Stimulated activated CD8-positive, alpha-beta memory T cell treated with anti-CD3 and anti-CD28 coated beads, Interleukin-7, amount 100 ng/mL, for 1 hour (primary cell): ENCODE measurements at places on chromosomes 7 and 10.
A peak's percentile ranks its signal among the peaks of the same experiment; 100 is the strongest.

DNA sequence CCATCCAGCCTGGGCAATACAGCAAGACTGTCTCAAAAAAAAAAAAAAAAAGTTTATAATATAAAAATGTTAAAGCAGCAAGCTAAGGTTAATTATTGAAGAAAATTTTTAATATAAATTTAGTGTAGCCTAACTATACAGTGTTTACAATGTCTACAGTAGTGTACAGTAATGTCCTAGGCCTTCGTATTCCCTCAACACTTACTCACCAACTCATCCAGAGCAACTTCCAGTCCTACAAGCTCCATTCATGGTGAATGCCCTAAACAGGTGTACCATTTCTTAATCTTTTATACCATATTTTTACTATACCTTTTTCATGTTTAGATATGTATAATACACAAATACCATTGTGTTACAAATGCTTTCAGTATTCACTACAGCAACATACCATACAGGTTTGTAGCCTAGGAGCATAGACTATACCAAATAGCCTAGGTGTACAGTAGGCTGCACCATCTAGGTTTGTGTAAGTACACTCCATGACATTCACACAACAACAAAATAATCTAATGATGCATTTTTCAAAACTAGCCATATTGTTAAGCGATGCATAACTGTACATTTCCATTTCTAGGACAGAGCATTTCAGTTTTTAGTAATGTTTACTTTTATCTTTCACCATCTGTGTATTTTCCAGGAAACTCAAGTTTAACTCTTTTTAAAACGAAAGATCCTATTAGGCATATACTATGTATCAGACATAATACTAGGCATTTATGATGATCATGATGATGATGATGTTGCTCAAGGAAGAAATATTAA, 43.3 kb downstream of the CNOT4 start:
- no peak for DNase-seq

DNA sequence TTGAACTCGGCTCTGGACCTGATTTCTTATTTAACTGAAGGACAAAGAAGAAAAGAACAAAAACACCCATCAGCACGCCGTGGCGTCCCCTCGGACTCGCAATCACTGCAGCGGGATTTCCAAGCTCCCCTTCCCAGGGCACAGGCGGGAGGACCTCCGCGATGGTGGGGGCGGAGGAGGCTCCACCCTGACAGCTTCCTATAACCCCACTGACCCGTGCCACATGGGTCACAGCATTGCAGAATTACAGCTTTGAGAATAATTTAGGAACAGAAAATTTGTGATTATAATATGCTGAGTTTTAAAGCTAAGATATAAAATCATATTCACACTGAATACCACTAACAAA, 129.7 kb upstream of the SEC61G start:
- no peak for DNase-seq

- DNase-seq = no peak
These were observed 83.7 kb upstream of the DUSP5 start for GRCh38 chr10:110413903-110414547.

GRCh38 chr10:53786236-53786900, 1013.8 kb upstream of the MBL2 start:
- DNase-seq = no peak

- no peak for DNase-seq
These were observed 113.9 kb upstream of the STK17A start for GRCh38 chr7:43469051-43469450.

DNA sequence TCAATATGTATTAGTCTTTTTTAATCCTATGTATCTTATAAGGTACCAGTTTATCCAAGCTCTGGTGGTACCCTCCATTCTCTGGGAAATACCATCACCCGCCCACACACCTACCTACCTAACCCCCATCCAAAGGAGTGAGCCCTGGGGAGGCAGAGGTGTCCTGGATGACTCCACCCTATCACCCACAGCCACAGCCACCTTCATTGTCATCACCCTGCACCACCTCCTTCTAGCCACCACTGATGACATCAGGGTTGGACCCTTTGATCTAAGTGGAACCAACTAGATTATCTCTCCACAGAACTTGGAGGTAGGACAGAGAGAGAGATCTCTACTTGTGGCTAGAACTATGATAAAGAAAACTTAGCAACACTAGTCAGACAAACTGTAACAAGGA, 259.4 kb downstream of the PARD3 start:
- DNase-seq = no peak

DNA sequence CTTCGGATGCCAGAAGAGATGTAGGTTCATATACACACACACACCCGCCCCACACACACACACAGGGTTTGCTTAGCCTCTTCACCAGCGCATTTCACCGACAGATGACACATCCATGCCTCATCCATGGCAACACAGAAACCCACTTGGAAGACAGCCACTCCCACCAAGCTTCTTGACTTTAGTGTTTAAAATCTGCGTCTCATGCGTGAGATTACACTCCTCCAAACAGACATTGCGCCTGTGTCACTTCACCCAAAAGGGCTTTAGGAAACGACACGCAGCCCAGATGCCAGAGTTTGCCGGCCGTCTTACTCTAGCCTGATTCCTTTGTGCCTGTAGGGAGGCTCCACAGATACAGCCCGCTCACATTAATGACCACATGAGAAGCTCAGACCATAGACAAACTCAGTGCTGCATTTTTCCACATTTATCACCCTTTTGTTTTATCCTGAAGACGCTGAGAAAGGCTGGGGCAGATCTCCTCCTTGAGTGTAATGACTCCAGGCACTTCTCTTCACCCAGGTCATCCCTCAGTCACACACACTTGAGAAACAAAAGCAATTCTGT, 73.8 kb downstream of the DIP2C start:
- no peak for DNase-seq

DNA sequence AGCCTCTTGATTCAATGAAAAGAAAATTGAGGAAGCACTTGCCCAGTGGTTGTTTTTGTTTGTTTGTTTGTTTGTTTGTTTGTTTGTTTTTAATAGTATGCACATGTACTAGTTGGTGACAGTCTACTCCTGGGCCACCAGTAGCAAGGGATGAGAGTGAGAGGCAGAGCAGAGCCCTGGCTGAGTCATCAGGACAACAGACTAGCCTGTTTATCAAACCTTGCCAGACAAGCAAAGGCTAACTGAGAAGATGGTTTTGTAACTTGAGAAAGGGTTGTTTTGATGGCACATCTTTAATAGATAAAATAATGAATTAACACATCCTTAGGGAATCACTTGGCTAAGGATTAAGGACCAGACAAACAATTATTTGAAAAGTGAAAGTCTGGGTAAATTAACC, 78.1 kb downstream of the INHBA start:
- no peak for DNase-seq

- no peak for DNase-seq
These were observed 21.2 kb downstream of the CEP41 start for GRCh38 chr7:130419658-130420057.

GRCh38 chr7:106329408-106329807, 44.6 kb upstream of the NAMPT start:
- no peak for DNase-seq

- DNase-seq = no peak
These were observed 273.1 kb downstream of the AGMO start for GRCh38 chr7:15288741-15289140.

- DNase-seq = no peak
These were observed 11.0 kb upstream of the TRA2A start for GRCh38 chr7:23542752-23543151.

DNA sequence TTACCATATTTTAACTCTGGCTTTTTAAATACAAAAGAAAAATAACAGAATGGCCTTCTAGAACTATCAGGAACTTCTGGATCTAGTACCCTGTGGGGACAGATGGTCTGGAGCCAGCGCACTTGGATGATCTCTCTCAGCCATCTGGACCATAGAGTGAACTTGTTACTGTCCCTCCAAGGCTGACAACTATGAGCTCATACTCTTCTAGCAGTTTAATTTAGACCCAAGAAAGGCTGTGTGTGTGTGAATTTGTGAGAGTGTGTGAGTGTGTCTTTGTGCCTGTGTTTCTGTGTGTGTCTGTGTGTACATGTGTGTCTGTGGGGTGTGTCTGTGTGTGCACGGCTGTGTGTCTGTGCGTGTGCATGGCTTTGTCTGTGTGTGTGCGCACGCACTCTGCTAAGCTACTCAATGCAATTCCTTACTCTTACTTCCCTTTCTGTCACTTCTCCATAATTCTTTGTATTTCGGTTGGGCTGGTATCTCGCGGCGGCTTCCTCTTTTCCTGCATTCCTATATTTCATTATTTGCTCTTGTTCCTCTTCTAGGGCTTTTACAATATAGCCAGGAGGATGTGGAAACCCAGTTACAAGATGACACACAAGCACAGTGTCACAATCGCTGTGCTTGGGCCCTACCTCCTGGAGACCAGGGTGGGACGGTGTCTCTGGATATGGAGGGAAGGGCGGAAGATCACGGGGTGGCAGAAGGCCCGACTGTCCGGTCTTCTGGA, 51.9 kb downstream of the IKZF1 start:
- DNase-seq = no peak

DNA sequence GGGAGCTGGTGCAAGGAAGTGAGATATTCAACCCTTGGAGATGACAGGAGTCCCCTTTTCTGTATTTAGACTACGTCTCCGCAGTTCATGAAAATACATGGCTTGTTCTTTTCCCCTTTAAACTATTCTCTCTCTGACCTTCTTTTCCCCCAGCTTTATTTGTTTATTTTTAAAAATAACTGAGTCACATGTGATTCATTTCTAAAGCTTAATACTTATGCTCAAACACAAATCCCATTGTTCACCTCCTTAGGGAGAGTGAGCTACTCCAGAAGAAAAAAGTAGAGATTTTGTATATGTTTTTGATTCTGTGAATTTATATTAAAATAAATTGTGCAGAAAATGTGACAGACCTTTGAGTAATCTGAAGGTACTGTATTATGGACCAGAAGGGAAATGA, 35.9 kb upstream of the FZD1 start:
- no peak for DNase-seq

DNA sequence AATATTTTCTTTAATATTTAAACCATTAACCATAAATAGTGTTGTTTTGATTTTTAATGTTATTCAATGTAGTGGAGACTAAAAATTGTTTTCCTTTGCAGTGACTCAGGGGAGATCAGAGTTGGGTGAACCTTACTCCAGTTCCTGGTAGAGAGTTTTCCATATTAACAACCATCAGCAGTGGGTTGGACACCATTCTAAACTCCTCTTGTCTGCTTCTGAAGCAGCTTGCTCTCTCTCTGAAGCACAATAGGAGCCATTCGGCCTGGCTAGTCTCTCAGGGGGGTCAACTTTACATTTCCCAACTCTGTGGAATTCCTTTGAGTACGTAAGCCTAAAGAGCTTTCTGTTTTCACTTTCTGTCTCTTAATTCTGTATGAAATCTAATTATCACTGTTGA, 9.4 kb upstream of the NRG3 start:
- DNase-seq = no peak

- DNase-seq = no peak
These were observed 3.7 kb downstream of the RGS10 start for GRCh38 chr10:119538632-119539358.

DNA sequence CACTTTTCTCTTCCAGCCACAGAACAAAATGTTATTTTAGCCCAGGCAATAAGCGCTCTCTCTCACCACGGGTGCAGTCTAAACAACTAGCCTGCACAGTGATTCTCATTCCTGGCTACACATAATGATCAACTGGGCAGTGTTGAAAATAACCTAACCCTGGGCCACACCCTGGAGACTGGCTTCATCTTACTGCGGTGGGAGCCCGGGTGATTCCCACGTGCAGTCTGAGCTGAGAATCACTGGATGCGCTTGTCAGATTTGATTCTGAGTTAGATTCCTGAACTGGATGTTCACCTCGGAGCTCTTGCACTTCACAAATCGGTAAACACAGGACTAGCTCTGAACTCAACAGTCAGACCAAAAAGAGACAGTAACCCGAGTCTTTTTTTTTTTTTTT, 14.9 kb downstream of the ZC3HAV1 start:
- no peak for DNase-seq

GRCh38 chr7:41750661-41751540, 48.0 kb upstream of the INHBA start:
- DNase-seq = no peak

DNA sequence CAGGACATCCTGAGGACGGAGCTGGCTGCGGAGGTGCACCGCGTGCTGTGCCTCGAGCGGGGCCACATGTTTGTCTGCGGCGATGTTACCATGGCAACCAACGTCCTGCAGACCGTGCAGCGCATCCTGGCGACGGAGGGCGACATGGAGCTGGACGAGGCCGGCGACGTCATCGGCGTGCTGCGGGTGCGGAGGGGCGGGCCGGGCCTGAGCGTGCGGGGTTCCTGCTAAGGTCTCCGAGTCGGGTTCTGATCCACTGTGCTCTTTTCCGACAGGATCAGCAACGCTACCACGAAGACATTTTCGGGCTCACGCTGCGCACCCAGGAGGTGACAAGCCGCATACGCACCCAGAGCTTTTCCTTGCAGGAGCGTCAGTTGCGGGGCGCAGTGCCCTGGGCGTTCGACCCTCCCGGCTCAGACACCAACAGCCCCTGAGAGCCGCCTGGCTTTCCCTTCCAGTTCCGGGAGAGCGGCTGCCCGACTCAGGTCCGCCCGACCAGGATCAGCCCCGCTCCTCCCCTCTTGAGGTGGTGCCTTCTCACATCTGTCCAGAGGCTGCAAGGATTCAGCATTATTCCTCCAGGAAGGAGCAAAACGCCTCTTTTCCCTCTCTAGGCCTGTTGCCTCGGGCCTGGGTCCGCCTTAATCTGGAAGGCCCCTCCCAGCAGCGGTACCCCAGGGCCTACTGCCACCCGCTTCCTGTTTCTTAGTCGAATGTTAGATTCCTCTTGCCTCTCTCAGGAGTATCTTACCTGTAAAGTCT, 10.4 kb downstream of the ATG9B start:
- peak; percentile 76 for DNase-seq

- DNase-seq = no peak
These were observed 65.3 kb upstream of the SLF2 start for GRCh38 chr10:100847440-100847839.

GRCh38 chr10:30583778-30584415, 45.7 kb downstream of the LYZL2 start:
- no peak for DNase-seq

GRCh38 chr10:11587722-11588259, 23.7 kb downstream of the USP6NL start:
- no peak for DNase-seq
